ENCODE measurements at places on chromosomes 4 and X.

GRCh38 chr4:28225689-28226353, 1365.2 kb downstream of the STIM2 start:
- DNase-seq, result no peak

DNA sequence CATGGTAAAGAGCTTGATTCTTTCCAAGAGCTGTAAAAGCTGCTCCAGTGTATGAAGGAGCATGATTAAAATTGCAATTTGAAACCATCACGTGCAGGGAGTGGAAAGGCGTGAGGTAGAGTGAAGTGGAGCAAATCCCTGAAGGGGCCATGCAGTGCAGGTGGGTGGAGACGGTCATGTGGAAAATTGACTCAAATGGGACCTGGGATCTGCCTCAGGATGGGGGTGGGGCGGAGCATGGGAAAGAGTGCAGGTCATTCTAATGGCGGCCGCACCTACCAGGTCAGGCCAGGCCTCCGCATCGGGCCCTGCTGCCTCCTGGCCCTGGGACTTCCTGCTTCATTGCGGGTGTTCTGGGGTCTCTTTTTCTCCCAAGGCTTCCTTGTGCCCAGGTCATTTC, 25.3 kb upstream of the TRIM60 start:
- no peak for DNase-seq

DNA sequence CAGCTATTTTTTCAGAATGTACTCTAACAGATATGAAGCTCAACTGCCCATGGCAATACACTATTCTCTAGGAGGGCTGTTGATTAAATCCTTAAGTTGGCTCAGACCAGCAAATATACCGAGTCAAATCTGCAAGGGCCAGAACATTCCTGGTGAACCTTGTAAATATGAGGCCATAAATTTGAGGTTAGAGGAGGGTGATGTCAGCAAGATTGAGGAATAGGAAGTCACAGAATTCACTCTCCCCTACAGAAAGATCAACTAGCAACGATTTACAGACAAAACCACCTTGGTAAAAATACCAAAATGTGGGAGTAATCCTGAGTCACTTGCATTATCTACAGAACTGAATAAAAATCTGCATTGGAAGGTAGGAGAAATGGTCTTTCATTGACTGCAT, 399.3 kb downstream of the GPM6A start:
- DNase-seq, result no peak

DNA sequence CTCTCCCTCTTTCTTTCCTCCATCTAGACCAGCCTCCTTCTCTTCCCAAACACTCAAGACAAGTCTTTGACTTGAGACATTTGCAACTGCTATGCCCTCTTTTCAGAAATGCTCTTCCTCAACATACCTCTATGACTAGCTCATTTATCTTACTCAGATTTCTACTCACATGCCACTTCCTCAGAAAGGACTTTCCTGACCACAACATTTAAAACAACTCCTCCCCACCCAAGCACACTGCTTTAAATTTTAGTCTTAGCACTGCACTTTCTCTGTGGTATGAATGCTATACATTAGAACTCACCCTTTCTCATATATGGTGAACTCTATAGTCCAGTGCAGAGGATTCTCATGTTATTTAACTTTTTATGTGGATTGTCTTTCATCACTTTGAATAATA, 28.4 kb upstream of the SULT1E1 start:
- DNase-seq, result no peak

- DNase-seq, result no peak
Measured at GRCh38 chr4:15897577-15897976, 41.0 kb downstream of the FGFBP1 start.

DNA sequence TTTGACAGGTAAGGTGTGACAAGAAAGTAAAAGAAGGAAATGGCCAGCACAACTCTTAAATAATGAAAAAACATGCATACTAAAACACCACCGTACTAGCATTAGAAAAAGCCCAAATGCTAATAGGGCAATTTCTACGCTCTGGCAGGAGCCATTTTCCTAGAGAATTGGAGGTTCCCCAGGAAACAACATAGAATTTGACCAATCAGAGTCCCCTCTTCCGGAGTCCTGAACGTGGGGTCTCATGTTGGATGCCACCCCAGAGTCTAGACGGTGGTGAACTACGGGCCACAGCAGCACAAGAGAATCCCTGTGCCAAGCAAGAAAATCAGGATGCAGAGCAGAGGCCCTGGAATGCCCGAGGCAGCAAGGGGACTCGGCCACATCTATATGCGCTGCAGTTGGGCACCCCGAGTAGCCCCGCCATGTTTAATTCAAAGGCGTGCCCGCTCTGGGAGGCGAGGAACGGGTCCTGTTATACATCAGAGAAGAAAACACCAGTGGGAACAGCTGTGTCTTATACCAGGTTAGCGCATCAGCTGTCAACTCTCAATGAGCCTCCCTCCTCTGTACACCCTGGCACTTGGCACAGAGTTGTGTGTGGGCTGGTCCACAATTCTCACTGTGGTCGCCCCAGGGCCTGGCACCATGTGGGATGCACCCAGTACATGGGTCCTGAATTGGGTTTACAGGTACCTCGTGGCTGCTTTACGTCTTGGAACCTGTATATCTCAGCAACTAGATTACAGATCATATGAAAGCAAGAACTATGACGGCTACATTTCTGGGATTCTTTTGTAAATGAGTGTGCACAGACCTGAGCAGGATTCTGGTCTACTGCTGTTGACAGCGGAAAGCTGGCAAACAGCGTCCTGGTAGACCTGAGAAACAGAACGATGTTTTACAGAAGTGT, 52.1 kb downstream of the SEL1L3 start:
- DNase-seq, result no peak

DNA sequence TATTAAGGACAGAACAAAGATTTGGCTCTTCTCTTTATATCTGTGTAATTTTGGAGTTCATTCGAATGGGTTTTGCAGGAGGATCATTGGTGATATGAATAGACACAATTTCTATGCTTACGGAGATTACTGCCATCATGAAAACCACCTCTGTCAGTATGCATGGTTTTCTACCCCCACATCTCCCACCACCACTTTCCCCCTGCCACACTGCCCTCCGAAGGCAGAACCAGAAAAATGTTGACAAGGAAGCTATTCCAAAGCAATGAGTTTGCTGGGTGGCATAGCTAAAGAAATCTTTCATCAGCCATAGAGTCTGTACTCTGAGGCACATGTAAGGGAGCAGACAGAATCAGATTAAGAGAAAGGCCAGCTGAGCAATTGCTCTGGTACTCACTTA, 567.3 kb upstream of the ACTRT1 start:
- DNase-seq, result no peak

- DNase-seq, result no peak
Measured at GRCh38 chrX:19846995-19847790, 40.2 kb downstream of the SH3KBP1 start.

DNA sequence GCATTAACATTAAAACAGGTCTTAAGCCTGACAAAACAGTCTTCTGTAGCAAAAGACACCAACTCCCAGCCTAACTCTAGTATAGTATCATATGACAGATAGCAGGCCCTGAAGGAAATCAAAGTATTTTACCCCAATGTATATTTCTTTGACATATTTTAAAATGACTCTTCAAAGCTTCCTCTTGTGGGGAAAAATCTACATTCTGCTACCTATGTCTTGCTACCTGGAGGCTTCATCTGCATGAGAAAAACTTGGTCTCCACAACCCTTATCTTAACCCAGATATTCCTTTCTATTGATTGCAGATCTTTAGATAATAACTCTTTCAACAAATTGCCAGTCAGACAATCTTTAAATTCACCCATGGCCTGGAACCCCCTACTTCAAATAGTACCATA, 1620.4 kb downstream of the PCDH7 start:
- DNase-seq, result no peak

DNA sequence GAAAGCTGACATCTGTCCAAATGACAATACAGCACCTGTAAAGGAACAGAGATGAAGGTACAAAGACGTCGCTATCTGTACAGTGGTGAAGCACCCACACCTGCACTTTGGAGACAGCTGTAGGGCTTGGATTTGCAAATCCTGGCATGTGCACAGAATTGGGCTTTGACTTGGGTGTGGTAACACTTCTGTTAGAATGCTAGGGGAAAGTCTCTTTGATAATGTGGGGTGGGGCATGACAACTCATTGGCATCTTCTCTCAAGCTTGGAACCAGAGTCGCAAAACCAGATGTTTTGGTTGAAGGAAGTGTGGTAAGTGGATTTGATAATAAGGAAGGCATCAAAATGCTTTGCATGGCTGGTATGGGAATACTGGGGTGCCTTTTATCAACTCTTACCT, 55.5 kb downstream of the VCX3B start:
- DNase-seq, result no peak

DNA sequence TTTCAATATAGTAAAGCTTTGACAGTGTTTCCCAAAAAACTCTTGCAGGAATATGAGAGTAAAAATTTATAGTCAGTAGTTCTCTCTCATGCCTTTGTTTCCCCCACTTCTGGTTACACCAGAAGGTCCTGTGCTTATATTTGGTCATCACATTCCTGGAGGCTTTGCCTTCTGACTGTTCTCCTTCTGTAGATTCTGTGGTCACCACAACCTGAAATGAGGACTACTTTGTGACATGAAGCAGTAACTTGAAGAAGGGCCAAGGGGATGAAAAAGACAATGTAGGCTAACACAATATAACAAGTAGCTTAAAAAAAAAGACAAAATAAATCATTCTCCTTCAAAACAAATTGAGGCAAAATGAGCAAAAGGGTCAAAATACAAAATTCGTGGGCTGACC, 366.2 kb upstream of the NR3C2 start:
- no peak for DNase-seq

DNA sequence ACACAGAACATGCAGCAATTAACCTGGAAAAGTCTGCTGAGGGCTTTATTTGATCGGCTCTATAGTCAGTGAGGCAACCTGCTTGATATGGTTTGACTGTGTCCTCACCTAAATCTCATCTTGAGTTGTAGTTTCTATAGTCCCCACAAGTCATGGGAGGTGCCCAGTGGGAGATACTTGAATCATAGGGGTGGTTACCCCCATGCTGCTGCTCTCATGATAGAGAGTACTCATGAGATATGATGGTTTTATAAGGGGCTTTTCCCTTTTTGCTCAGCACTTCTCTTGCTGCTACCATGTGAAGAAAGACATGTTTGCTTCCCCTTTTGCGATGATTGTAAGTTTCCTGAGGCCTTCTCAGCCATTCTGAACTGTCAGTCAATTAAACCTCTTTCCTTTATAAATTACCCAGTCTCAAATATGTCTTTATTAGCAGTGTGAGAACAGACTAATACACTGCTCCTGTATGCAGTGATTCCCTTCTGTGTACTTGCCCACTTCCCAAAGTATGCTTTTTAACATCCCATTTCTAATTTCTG, 78.2 kb downstream of the NPFFR2 start:
- DNase-seq, result no peak

GRCh38 chr4:913280-913618, 18.9 kb downstream of the GAK start:
- no peak for DNase-seq

DNA sequence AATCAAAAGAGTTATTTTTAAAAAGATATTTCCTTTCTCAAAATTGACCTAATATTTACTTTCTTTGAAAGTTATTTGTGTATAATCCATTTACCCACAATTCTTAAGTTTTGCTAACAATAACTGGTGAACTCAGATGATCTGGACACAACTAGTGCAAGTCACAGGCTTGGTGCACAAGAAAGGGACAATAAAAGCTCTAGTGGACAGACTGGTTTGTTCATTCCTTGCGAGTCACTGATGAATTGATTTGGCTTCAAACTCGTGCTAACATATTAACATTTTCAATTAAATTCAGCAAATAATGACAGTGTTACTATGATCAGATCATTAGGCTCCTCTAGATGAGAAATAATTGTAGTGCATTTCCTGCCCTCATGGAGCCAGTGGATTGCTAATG, 169.2 kb downstream of the BMPR1B start:
- no peak for DNase-seq

DNA sequence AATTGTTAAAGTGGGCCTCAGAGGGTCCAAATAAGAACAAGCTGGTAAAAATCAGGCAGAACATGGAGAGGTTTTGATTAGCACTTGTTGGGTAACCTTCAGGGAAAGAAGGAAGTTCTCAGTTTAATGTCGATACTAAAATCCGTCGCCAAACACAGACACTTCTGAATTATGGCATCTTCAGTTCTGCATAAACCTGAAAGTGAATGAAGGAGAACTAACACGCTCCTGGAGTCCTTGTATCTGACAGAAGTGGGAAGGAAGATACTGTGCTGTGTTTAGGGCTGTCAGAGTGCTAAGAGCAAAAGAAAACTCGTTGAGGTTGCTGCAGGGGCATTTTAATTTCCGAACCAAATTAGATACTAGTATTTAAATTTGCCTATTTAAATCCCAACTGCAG, 106.2 kb downstream of the TMA16 start:
- DNase-seq, result no peak

DNA sequence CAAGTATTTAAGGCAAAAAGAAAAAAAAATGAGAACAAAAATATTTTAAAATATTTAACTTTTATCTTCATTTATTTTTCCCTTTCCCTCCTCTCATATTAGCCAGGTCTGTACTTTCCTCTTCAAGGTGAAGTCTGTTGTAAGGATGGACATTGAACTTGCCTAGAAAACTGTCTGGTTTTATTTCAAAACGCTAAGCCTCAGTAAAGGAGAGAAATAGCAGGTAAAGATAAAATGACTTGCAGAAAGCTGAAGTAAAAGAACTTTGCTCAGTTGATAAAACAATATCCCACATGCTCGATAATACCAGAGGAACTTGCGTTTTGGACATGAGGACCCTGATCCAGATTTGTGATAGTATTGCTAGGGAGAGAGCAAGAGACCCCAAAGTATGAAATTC, 28.6 kb upstream of the METAP1 start:
- DNase-seq, result no peak
